Activated T-cell treated with anti-CD3 and anti-CD28 coated beads for 24 hours (primary cell): ENCODE measurements at places on chromosomes 2 and 18.

- DNase-seq = no peak
These were observed 4.3 kb downstream of the DSG4 start for GRCh38 chr18:31380912-31381311.

GRCh38 chr2:219634951-219635751, 7.7 kb downstream of the SLC4A3 start:
- no peak for DNase-seq

DNA sequence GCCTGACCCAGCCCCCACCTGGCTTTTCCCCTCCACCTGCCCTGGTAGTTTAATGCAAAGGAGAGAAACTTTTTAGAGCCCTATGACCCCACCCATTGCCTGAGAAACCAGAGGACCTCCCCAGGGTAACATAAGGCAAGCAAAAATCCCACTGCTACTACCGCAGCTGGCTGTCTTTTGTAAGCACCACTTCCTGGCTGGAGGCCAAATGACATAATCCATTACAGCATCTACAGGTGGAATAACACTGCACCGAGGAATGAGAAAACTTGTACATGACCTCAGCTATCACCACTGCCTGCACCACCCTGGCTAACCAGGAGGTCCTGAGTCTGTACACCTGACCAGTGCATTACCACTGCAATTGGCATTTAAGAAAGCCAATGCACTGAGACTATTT, 149.6 kb upstream of the GALNT5 start:
- DNase-seq = no peak

DNA sequence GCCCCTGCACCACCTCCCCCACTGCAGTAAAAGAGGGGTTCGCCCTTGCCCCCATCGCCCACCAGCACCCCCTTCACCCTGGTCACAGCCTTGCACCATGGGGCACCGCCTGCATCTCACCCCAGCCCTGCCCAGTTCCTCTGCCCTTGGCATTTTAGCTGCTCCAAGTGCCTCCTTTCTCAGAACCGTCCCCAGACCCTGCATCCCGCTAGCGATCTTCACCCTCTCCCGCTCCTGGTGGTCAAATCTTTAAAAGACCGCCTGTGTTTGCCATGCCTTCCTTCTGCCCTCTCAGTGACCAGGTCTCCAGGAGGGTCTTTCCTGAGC, 114.7 kb upstream of the OTOS start:
- DNase-seq = no peak

- no peak for DNase-seq
These were observed 84.8 kb upstream of the GPC1 start for GRCh38 chr2:240350696-240351087.
